CD4-positive, alpha-beta T cell treated with Interferon alpha-2 for 1 hour (primary cell): ENCODE measurements at places on chromosomes 12 and 14.

DNA sequence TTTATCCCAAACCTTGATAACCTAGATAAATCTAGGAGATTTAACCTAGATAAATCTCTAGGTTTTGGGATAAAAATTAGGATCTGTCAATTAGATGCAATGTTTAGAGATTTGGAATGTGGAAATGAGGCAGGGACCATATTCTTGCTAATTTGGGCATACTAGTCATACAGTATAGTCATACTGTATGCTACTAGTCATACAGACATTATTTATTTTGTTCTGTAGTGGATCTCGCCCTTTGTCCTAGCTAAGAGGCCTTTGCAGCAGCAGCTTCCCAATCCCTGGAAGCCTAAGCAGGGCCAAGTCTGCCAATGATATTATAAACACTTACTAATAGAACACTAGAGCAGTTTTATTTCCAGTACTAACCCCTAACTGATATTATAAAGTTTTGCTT lies 136.4 kb downstream of the CEP128 start:
- DNase-seq, result no peak

- no peak for DNase-seq
These were observed 1.2 kb downstream of the CNOT2 start for GRCh38 chr12:70244409-70244808.

- DNase-seq, result no peak
These were observed 101.2 kb upstream of the SLC16A7 start for GRCh38 chr12:59494617-59495016.

GRCh38 chr12:95096852-95097251 lies 23.4 kb upstream of the NR2C1 start:
- no peak for DNase-seq

- no peak for DNase-seq
These were observed 24.2 kb downstream of the PARPBP start for GRCh38 chr12:102144221-102144620.

GRCh38 chr14:55980970-55981369 lies 137.2 kb upstream of the PELI2 start:
- DNase-seq, result no peak

DNA sequence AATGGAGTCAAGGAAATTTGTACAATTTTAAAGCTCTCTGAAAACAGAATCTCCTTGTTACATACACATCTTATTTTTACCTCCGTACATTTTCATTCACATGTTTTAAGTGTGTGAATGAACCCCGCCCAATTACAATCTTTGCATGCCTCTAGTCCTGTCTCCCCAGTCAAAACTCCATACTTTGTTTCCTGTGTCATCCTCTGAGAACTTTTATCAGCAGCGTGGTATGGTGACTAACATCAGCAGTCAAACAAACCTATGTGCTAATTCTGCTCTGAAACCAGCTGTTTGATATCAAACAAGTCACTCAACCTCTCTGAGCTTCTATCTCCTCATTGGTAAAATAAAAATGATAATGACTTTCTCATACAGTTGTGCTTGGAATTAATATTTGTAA lies 15.8 kb upstream of the ERGIC2 start:
- DNase-seq, result no peak

DNA sequence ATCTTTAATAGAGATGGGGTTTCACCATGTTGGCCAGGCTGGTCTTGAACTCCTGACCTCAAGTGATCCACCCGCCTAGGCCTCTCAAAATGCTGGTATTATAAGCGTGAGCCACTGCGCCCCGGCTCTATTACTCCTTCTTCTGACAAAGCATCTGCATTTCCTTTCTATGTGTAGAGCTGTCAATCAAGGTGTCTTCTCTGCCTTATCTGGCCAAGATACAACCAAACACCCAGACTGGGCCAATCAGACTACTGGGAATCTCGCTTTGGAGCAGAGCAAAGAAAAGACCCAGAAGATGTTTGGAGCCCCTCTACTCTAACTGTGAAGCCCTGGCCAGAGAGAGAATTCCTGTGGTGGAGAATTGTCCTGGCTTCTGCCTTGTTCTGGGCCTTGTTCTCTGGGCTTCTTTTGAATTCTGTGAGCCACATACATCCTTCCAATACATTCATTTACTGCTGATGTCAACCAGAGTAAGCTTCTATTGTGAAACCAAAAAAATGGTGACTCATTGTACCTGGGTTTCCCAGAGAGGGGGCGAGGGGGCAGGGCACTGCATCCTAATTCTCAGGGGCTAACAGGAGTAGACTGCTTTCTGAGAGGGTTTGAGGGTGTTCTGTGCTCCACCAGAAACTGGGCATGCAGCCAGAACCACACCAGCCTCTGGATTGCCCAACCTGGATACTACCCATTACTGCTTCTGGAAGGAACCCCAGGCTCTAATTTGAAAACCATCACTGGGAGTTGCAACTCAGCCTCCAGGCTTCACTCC lies 18.8 kb upstream of the FLVCR2 start:
- DNase-seq, result peak; percentile 30

DNA sequence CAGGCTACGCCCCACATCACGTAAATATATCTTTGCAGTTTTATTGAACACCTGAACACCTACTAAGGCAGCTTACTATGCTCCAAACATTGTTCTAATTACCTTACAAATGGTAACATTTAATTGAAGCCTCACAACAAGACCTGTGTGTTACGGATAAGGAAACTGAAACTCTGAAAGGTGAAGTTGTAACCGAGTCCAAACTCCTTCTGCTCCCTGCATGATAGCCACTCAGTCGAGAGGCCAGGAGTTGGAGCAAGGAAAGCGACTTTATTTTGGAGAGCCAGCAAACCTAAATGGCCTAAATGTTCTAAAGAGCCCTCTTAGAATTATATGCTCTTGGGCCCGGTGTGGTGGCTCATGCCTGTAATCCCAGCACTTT lies 12.6 kb upstream of the TRPV4 start:
- DNase-seq, result no peak

GRCh38 chr12:12685305-12685704 lies 10.7 kb downstream of the GPR19 start:
- no peak for DNase-seq

DNA sequence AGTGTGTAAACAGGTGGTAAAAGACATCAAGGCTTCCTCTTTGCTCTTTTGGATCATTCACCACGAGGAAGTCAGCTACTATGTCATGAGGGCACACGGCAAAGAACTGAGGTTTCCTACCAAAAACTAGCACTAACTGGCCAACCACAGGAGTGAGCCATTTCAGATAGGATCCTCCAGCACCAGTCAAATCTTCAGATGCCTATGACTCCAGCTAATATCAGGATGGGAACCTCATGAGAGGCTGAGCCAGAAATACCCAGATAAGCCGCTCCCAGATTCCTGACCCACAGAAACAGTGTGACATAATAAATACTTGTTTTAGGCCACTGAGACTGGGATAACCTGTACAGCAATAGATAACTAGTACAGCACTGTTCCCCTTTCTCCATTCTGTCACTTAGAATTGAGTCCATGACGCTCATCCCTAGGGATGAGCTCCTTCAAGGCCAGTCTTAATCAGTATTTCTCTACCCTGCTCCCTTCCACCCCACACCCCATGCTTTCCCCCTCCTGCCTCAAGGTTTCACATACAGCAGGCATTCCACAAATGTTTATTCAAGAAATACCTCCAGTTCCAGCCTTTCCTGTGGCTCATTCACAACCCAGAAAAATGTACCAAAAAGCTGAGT lies 68.4 kb downstream of the PPM1H start:
- DNase-seq, result no peak

GRCh38 chr12:122852336-122853275 lies 17.3 kb downstream of the HIP1R start:
- DNase-seq, result no peak

- peak; percentile 33 for DNase-seq
These were observed 1.3 kb downstream of the MBD6 start for GRCh38 chr12:57523706-57524614.

DNA sequence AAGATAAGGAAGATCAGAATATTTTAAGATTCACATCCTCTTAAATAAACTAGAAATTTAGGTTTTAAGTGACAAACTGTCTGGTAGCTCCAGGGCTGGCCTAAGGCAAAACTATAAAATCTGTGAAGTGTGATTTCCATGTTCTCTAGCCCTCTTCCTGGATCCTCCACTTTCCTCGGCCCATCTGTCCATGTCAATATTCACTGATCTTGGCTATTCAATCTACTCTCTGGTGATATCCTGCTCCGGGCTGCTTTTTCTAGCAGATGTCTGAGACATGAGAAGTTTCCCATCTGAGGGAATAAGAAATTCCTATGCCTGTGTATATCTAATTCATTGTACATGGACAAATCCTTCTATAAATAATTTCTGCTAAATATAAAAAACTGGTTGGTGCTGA lies 500.4 kb downstream of the GALC start:
- no peak for DNase-seq

DNA sequence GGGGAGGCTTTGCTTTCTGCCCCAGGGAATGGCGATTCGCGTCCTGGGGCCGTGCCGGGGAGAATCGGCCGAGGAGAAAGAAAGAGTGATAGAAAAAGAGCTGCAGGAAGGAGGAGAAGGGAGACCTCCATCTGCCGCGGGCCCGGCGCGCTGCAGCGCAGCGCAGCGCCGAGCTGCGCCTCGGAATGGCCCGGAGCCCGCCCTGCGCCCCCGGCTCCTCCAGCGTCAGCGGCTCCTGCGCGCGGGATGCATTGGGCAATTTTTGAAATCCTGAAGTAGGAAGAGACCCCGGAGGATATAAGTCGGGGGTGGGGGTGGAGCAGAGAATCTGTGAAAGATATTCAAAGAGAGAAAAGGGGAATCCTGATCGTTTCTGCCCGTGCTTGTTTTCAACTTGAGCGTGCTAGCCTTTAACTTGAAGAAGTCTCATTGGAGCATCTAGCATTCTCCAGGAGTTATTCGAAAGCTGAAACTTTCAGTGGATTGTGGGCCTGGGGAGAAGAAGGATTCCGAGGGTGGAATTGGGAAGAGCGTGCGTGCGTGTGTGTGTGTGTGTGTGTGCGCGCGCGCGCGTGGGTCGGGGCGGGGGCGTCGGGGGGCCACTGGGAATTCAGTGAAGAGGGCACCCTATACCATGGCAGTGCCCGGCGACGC lies 441 bp downstream of the PDE3A start:
- no peak for DNase-seq

DNA sequence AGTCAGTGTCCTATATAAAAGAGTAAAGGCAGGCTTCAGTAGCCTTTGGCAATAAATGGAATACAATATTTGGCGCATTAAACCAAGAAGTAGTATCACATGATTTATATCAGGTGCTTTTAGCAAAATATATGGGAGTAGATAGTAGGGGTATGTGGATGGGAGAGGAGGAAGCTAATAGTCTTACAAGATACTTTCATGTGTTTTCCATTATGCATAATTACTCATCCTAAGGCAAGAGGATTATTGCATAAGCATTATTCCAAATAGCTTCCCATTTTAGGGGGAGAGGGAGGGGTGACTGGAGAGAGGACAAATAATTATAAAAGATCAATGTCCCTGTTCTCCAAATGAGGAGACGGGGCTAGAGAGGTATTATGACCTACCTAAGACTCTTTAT lies 104.3 kb downstream of the DUSP6 start:
- DNase-seq, result no peak
